ENCODE measurements at places on chromosomes 3 and 15.

- DNase-seq = no peak
These were observed 76.3 kb downstream of the VGLL3 start for GRCh38 chr3:86914670-86915069.

DNA sequence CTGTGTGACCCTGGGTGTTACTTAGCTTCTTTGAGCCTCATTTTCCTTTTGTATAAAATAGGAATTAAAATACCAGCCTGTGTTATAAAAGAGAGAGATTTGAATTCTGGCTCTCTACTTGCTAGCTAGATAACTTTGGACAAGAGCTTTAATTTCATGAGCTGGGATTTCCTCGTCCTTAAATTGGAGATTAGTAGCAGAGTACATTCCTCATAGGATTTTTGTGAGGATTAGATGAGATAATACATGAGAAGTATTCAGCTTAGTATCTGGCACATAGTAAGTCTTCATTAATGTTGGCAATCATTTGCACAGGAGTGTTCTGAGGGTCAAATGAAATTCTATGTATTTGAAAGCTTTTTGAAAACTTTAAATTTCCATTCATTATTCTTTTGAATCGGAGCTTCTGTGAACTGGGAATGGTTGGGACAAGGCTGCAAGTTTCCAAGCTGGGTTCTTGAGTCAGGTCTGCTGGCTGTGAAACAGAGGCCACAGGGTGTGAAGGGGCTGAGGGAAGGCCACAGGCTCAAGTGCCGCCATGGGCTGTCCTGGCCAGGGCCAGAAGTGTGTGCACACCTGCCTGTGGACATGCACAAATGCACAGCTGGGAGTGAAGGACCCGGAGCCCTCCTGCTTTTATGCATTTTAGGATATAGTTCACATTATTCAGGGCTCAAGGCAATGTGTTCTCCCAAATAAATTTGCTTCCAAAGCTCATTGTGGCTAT is 17.2 kb downstream of the ALPK3 start:
- DNase-seq = no peak

- DNase-seq = no peak
These were observed 49.7 kb downstream of the TMEM39A start for GRCh38 chr3:119413603-119414280.

DNA sequence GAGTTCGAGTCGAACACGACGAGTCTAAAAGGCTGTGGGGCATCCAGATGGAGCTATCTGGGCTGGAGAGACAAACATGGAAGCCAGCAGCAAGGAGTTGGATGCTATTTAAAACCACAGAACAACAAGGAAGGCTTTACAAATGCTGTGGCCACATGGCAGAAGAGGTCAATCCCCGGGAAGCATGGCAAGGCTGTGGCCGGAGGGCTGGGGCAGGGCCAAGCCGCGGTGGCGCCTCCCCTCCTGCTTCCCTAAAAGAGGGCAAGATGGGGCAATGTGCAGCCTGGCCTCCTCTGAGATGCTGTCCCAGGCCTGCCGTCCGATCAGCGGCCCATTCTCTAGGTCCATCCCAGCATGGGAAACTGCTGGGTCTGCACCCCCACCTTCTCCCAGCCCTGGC is 139.1 kb downstream of the SRGAP3 start:
- DNase-seq = no peak

- DNase-seq = no peak
These were observed 42.5 kb downstream of the MCTP2 start for GRCh38 chr15:94273826-94274225.

DNA sequence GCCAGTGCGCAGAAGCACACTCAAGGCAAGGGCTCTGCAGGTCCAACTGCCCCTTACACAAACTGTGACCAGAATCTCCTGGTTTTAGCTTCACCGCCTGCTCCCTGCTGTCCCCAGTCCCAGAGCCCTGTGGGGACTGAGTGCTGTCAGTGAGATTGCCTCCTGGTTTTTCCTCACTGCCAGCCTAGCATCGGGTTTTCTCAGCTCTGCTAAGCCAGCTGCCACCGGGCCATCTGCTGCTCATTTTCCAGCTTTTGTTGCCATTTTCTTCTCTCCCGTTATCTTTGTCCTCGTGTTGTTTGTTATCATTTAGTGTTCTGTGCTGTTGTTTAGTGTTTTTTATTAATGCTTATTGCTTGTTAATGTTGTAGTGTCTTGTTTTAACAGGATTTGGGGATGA is 79.5 kb upstream of the BLM start:
- DNase-seq = no peak

DNA sequence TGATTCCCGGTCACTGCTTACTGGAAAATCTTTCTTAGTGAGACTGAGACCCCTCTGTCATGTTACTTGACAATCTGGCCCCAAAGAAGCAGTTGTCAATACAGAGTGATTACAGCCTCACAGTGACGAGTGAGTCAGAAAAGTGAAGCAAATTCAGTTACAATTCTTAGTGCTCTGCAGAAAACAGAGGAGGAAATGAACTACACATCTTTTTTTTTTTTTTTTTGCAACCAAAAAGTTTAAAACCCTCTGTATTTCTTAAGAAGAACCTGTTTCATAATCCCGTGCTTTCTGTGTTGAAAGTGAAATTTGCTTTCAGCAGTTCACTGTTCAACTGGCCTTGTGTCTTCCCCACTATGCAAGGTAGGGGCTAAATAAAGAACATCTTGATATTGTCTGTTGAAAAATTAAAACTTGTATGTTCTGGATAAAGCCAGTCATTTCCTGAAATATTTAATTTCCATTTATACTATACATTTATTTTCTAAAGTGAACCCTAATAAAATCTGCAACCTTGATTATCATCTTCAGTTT is 1.9 kb downstream of the AQP9 start:
- no peak for DNase-seq

- no peak for DNase-seq
These were observed 3.6 kb downstream of the STIMATE start for GRCh38 chr3:52893723-52894122.

DNA sequence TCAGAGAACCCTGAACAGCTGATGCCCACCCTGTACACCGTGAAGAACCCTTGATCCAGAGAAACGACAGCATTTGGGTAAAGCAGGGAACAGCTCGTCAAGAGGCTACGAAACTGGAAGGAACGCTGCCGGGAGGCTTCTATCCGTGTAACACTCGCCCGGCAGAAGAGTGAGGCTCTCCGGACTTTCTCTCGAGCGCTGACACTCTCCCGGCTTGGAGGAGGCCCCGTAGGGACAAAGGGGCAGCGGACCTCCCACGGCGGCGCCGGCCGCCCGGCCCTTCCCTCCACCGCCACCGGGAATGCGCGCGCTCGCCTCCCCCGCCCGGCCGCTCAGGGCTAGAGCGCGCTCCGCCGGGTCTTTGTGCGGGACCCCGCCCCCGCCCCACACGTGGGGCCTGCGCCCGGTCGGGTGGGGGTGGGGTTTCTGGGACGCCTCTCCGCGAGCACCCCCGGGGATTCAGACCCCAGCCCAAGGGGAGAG is 1.7 kb downstream of the HYAL2 start:
- DNase-seq = peak; percentile 46

DNA sequence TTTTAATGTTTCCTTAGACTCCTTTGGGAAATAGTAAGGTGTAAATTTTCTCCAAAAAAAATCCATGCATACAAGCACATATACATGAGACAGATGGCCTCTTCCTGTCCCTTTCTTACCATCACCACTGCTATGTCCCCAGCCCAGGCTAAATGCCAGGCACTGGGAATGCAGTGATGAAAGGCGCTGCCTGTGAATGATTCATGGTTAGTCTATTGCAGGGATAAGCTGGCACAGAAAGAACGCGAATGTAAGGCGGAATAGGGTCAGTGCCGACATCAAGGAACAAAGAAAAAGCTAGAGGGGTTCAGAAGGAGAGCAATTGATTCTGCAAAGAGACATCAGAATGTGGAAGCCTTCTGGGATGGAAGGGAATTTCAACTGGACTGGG is 36.2 kb upstream of the CFAP161 start:
- DNase-seq = no peak

DNA sequence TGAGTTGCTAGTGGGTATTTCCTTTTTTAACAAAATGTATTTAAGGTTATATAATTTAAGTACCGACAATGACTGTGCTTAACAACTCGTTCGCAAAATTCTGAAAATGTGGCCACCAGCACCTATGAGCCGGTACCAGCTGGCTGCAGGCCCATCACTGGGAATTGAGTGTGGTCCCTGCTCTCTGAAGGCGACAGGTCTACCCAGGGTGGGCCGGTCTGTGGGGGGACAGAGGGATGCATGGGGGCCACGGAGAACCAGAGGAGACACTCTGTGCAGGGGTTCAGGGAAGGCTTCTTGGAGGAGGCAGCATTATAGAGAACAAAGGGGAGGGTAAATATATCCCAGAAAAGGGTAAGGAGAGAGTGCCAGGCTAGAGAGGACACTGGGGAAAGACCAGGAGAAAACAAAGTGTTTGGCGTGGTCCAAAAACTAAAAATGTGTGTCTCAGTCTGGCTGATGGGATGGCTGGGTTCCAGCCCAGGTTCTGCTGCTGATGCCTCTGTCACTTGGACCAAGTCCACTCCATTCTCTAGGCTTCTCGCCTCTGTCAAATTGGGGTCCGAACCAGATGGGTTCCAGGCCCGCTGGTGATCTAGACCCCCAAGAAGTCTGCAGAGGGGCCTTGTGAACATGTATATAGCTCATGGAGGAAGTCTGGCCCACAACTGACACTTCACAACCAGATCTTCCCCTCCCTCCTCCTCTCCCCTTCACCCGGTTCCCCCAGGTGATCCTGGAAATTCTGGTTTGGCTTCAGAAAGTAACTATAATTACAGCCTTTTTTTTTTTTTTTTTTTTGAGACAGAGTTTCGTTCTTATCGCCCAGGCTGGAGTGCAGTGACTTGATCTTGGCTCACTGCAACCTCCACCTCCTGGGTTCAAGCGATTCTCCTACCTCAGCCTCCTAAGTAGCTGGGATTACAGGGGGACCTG is 10.7 kb upstream of the CYP11A1 start:
- DNase-seq = no peak

GRCh38 chr3:133474251-133474801 is 74.5 kb downstream of the BFSP2 start:
- no peak for DNase-seq

- DNase-seq = no peak
These were observed 27.5 kb downstream of the SMAD3 start for GRCh38 chr15:67092752-67093503.

DNA sequence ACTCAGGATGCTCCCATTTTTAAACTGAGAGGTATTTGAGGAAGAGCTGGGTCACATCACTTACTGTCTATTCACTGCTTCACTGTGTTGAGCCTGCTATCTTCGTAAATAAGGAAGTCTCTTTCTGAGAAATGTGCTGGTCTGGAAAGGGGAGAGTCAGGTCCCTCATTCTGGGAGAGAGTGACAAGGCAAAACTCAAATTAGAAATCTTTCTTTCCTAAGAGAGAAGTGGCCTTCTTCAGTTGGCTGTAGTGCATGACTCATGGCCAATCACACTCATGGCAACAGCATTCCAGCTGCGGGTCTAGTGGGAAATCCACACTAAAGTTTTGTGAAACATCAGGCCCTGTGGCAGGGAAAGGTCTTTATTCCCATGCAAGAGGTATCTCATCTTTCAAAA is 11.5 kb upstream of the TIMP4 start:
- no peak for DNase-seq

- no peak for DNase-seq
These were observed 172.4 kb downstream of the DCLK3 start for GRCh38 chr3:36591959-36592358.

DNA sequence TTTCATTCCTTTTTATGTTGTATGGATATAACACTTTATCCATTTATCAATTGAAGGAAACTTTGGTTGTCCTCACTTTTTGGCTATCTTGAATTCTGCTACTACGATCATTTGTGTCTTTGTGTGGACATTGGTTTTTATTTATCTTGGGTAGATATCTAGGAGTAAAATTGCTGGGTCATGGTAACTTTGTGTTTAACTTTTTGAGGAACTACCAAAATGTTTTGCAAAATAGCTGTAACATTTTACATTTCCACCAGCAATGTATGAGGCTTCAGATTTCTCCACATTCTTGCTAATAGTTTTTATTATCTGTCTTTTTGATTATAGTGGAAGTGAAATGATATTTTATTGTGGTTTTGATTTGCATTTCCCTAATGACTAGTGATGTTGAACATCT is 55.6 kb downstream of the TLNRD1 start:
- DNase-seq = no peak

GRCh38 chr3:161263057-161263456 is 41.9 kb downstream of the NMD3 start:
- DNase-seq = no peak

DNA sequence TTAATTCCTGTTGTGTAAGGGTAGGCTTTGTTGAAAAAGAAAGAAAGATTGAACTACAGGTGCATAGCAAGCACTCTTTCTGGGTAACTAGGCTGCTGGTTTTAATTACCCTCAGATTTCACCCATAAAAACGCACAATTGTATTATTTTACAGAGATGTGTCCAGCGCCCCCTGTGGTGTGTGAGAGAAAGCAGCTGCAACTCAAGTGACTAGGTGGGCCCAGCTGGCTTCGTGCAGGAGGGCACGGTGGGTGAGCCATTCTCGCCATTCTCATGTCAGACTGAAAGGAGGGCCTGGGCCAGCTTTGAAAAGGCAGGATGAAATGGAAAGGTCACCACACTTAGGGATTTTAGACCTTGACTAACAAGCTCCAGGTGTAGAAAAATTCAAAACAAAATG is 122.6 kb downstream of the LRIG1 start:
- DNase-seq = no peak

- DNase-seq = no peak
These were observed 90.4 kb downstream of the MB21D2 start for GRCh38 chr3:192827208-192827607.

DNA sequence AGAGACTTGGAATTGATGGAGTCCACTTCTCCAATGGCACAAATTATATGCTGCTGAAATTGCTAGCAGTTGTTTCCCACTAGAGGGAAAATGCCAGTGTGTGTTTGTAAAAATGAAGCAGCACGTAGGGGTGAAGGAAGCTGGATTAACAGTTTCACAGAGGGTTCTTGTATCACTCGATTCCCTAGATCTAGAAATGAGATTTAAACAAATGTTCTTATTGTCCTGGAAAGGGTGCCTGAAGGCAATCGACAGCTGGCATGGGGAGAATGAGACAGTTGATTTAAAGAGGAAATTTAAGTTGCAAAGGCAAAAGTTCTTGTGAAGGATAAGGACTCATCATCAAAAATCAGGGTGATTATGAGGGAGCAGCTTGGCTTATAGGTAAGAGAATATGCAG is 234.8 kb upstream of the ARPP21 start:
- DNase-seq = no peak

GRCh38 chr15:76576523-76577279 is 240.1 kb downstream of the ISL2 start:
- DNase-seq = no peak

- DNase-seq = peak; percentile 75
These were observed at the start of gene SCG5 for GRCh38 chr15:32641517-32642059. Gene SCG5, plus strand, starts transcription at chr15:32641710. Its CDS starts 1,883 bp downstream, at chr15:32643593.

DNA sequence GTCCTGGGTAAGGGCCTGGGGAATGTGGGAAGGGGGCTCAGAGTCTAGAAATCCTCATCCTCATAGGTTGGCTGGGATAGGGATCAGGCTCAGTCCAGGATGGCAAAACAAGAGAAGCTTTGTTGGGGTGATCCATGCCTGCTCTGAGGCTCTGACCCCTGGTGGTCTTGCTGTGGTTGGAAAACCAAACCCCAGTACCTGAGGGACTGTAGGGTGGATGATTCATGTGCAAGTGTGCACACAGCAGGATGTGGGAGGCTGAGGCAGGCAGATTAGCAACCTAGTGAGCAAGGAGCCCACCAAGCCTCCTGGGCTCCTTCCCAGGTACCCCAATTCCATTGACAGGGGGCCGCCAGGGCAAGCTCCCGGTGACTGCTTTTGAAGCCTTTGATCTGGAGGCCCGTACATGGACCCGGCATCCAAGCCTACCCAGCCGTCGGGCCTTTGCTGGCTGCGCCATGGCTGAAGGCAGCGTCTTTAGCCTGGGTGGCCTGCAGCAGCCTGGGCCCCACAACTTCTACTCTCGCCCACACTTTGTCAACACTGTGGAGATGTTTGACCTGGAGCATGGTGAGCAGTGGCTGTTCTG is 3.1 kb downstream of the KLHDC8B start:
- DNase-seq = no peak
